NCI-H1105 treated with DMSO at 0.1 percent for 48 hours (cell line): ENCODE measurements at places on chromosomes 2 and 18.

DNA sequence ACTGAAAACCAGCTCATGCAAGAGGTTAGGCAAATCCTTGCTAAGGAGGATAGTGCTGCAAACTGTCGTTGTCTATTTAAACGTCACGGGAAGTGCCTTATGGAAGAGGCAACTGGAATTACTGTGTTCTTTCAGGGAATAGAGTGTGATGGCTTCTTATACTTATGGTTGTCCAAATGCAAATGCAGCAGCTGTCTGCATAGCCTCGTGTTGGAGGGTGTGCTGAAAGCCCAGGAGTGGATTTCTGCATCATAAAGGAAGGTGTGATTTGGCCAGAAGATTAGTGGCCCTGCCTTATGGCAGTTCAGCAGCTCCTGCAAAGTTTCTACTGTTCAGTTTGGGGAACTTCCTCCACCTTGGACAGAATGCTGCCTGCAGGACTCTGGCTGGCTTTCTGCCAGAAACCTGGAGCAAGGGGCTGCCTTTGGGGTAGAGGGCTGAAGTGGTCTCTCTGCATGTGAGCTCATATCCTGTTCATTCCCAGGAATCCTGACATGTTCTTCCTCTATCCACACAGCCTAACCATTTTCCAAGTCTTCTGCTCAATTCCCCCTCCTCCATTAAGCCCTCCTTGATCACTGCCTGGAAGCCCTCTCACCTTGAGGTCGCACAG lies 321.2 kb upstream of the CXCR4 start:
- DNase-seq: no peak

DNA sequence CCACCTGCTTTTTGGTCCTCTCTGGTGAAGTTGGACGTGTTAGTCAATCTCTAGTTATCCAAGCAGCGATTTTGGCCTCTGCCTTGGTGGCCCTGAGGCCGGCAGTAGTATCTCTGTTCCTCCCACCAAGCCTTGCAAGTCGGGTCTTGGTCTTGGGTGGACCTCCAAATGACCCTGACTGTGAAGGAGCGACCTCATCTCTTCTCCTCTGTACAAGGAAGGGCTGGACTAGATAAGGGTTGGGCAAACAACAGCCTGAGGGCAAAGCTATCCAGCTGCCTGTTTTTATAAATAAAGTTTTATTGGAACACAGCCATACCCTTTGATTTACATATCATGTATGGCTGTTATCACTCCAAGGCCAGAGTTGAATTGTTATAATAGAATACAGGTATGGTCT lies 74.6 kb upstream of the FOSL2 start:
- DNase-seq: no peak

- DNase-seq: no peak
Observed at GRCh38 chr2:101396316-101396717, 9.0 kb upstream of the CREG2 start.

- no peak for DNase-seq
Observed at GRCh38 chr2:152243761-152244640, 68.4 kb upstream of the STAM2 start.

DNA sequence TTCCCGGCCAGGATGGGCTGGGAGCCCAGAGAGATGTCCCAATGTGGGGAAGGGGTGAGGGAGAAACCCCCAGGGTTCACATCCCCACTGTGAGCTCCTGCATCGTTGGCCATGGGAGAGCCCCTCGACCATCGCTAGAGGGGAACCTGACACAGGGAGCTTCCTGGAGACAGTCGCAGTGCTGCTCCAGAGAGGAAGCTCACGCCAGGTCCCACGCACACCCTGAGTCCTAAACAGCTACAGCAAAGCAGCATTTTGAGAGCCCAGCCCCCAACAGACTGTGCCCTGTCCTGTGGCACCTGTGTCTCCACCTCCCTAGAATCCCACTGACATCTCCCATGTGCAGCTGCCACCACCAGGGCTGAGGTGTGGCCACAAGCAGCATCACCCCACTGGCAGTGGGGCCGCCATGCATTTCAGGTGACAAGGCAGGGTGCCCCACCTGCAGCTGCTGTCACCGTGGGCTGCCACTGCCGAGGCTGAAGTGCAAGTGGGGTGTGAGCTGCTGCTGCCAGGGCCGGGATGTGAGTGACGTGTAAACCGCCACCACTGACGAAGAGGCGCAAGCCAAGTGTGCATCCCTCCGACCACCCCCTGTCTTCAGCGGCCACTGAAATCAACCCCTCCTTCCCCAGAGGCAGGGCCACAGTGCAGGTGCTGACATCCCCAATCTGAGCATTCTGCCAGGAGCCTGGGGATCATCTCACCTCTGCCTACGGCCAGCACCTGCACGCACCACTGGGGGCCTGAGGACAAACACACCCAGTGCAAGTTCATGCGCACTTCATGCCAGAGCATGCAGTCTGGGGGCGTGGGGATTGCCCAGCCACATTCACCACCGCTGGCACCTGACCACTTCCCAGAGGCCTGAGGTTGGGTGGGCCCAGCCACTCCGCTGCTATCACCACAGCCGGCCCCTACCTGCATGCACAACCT lies 467.7 kb upstream of the SALL3 start:
- no peak for DNase-seq

GRCh38 chr2:62775367-62775668 lies 69.8 kb downstream of the EHBP1 start:
- DNase-seq: no peak

GRCh38 chr2:108621087-108621559 lies 86.9 kb downstream of the LIMS1 start:
- DNase-seq: peak; percentile 61

DNA sequence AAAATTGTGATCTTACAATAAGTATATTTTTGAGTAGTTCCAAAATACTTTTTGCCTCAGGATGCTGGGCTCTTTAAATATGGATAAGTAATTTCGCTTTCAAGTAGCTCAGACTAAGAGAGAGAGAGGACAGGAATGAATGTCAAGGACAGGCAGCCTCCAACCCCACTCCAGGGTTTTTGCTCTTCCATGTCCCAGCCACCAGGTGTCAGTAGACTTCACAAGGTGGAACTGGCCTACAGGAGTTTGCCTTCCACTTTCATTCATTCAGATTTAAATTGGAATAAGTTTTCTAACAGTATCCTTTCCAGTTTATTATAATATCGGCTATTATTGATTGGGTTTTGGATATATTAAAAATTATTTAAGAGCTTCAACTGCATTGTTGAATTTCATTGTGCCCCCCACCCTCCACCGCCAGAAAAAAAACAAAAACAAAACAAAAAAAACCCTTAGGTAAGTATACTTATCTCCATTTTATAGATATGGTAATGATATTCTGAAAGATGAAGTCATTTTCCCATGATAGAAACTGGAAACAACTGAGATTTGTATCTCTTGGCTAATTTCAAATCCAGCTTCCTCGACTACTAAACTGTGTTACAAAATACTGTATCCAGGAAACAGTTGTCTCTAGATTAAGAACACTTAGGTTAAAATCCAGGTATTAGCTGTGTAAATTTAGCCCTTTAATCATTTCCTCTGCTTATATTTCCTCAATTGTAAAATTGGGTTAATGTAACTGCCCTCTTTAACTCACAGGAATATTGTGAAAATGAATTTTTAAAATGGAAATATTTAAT lies 793.1 kb downstream of the ERBB4 start:
- peak; percentile 74 for DNase-seq

DNA sequence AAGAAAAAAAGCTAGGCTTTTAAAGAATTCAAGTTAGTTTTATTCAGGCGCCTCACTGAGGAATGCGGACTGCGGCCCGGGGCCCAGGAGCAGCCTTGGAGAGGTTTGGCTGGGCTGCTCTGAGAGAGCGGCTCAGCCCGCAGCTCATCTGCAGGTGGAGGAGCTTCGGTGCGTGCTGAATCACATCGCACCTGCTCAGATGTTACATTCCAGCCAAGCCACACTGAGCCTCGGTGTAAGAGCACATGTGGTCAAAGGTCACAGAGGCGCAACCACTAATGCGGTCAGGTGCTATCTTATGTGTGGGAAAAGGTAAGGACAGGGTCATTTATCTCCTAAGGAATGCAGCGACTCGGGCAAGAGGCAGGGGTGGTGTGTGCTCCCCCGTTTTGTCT lies 17.1 kb upstream of the CNDP1 start:
- DNase-seq: no peak

- DNase-seq: no peak
Observed at GRCh38 chr18:62437235-62438017, 85.4 kb upstream of the ZCCHC2 start.

GRCh38 chr2:134027980-134028379 lies 225.9 kb upstream of the MGAT5 start:
- no peak for DNase-seq

DNA sequence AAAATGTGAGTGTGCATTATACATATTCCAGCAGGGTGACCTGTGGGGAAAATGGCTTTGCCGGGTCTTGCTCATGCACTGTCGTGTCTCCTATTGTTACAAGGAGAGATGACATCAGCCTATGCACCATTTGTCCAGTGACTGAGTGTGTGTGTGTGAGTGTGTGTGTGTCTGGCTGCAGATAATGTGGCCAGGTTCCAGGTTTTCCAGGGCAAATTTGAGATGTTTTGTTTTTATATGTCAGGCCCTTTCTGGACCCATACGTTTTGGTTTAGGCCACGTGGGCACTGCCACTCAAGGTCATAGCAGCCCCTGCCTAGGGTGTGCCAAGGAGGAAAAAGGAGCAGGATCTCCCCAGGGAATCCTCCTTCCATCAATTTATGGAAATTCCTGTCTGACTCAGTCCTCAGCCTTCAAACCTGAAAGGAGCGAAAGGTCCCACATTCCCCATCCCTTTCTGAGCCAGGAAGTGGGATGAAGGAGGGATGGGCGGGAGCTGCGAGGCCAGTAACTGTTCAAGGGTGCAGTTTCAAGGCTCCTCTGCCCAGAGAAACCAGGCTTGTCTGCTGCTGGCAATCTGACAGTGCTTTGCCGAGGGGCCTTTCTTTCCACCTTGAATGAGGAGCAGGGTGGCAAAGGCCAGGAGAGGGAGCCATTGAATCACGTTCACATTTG lies 93.0 kb upstream of the SMAD2 start:
- peak; percentile 83 for DNase-seq

GRCh38 chr2:171824086-171824485 lies 70.0 kb downstream of the SLC25A12 start:
- DNase-seq: no peak

DNA sequence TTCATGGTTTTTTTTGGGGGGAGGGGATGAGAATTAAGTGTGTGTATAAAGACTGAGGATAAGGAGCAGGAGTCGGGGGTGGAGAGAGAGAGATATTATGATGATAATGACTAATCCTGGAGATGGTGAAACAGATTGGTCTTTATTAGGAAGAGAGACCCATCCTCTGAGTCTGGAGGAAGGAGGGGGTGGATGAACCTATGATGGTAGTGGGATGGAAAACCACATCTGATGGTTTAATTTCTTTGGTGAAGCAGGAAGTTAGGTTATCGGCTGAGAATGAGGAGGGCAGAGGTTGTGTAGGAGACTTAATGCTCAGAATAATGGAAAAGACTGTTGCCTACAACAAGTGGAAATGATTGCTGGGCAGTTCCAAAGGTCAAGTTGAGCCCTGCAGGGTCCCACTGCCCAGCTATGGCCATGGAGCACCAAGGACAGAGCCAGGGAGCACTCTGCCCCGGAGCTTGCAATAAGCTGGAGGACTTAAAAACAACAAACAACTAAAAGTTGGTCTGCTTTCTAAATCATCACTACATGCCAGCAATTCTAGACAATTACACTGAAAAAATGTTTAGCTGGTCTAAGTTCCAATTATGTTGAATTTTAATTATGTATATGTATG lies 7.9 kb downstream of the SLC16A14 start:
- no peak for DNase-seq

DNA sequence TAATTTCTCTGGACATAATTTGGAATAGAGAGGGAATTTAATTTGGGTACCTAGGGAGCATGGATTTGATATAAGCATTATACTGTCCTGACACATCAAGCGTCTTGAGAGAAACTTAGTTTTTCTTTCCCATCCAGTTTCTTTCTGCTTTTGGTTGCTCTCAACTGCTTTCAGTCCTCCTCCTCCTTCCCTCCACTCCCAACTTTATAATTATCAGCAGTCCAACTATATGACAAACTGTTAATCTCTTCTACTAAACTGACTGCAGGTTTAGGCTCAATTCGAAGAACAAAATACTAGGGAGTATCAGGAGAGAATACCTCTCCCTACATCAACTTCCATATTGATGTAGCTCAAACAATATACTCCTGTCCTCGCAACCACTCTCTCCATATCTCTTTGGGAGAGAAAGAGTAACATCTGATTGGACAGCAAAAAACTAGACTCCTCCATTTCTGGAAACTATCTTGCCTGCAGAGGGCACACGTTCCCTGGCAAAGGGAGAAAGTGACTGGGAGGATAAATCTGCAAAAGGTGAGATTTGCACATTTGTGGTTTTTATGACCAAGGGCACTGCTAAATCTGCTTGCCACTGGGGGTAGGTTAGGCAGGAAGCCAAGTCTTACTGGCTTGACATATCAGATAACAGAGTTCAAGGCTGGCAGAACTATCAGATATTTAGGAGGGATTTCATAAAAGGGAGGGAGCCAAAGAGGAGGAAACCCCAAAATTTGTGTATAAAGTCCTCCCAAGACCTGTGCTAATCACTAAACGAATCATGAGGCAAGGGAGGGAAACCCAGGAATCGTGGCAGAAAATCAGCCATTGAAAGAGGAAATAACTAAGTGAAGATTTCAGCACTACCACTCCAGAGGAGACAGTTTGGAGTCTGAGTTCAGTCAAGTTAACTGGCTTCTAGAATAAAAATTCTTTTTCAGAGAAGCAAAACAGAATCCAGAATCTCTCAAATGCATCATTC lies 40.0 kb downstream of the ICA1L start:
- peak; percentile 18 for DNase-seq

GRCh38 chr18:980586-980985 lies 75.9 kb downstream of the ADCYAP1 start:
- no peak for DNase-seq

- no peak for DNase-seq
Observed at GRCh38 chr2:23606968-23607367, 222.0 kb downstream of the KLHL29 start.

DNA sequence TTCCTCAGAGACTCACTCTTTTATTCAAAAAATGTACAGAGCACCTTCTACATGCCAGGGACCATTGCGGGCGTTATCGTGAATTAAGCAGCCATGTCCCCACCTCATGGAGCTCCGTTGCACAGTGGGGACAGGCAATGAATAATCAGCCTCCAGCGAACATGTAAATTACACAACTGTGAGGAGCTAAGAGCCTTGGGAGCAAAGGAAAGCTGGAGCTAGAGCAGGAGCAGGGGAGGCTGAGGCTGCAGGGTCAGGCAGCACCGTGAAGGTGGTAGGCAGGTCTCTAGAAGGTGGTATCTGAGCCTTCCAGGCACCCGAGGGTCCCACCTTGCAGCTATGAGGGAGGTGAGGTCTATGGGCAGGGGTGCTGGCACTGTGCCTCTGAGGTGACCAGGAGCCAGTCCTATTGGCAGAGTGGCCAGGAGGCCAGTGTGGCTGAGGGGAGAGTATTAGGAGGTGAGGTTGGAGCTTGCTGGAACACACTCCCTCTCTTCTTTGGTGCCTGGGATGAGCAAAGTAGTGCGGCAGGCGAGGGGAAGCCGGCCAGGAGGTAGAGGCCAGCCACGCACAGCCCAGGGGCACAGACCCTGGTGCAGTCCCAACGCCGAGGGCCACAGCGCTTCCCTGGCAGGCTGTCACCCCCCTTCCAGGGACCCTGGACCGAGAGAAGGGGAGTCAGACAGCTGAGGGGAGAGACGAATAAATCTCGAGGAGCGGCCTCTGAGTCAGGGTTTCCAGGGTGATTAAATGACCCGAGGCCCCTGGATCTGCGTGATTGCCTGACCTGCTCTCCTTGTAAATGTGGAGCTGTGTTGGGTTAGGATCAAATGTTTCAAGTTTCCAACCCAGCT lies 167.3 kb downstream of the SEPTIN10 start:
- no peak for DNase-seq
